GDM1 (cell line): ENCODE measurements at places on chromosomes 7 and 10.

DNA sequence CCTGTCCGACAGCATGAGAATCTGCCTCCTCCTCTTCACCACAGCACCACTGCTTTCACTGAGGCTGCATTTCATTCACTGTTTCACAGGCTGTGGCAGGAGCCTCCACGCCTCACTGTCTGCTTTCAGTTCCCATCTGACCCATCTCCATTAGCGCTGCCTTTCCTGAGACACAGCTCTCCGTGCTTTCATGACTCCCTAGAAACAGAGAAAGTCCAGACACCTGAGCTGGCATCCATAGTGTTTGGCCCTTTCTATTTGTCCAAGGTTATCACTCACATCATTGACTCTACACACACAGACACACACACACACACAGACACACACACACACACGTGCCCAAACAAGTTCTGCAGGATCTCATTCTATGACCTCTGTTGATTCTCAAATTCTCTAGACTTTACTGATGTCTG is 5.2 kb downstream of the LGI1 start:
- no peak for DNase-seq

- DNase-seq = no peak
Observed at GRCh38 chr7:121624958-121625357, 228.8 kb upstream of the FAM3C start.

- no peak for DNase-seq
Observed at GRCh38 chr7:93203496-93203895, 22.8 kb downstream of the HEPACAM2 start.

GRCh38 chr7:155789001-155789725 is 23.1 kb downstream of the SHH start:
- no peak for DNase-seq

DNA sequence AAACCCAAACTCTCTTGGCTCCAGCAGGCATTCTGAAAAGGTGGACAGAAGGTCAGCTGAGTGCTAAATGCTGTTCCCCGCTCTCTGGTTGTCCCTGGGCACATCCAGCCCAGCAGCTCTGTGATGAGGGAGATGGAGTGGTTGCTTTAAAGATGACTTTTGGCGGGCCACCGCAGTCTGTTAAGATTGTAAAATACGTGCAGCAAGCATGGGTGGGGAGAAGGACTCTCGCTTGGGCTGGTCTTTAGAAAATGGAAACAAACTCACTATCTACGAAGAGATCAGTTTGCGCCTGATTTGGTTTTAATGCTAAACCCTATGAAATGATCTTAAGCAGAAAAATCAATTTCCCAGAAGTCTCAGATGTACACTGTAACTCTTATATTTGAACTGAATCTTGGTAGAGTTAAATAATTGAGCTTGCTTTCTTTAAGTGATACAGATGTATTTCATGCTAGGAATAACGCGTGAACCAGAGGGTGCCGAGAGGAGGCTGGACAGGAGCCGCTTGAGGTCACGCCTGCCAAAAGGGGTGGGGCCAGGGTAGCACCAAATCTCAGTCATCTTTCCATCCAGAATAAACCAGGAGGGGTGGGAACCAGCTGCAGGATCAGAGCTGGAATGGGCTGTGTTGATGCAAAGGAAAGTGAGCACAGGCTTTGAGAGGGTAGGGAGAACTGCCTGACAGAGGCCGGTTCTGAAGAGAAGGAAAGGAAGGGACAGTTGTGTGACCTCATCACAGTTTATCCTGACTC is 170.2 kb upstream of the MKI67 start:
- no peak for DNase-seq

DNA sequence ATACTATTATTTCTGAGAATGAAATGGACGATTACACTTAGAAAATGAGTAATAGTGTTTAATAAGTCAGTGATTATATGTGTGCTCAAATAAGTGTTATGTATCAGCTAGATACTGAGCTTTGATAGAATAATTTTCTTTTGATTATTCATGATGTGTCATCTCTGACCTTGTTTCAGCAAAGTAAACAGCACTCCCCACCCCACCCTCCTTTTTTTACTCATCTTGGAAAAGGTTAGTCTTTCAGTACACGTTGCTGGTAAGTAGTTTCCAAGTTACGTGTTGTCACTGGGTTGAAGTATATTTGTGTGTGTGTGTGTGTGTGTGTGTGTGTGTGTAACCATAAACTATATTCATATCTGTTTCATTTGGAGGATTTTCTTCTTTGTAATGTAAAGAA is 84.1 kb downstream of the GNAI1 start:
- no peak for DNase-seq

- DNase-seq = no peak
Observed at GRCh38 chr7:105298439-105298894, 90.3 kb downstream of the SRPK2 start.

- no peak for DNase-seq
Observed at GRCh38 chr10:113018034-113018433, 68.0 kb downstream of the TCF7L2 start.

DNA sequence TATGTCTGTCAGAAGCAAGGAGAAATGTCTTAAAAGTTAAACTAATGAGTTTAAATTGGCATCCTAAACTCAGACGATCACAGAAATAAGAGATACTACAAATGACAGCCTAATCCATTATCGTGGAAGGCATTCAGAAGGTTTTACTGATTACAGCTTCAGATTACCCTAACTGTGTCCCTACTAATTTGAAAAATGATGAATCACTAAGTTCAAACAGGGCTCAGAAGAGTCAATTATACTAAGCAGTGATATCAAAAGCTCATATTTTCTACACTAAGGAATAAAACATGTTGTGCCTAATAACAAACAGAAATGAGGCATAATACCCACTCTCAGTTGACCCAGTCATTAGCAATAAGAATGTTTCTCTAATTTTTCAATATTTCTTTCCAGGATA is 152.0 kb upstream of the NRBF2 start:
- DNase-seq = no peak

DNA sequence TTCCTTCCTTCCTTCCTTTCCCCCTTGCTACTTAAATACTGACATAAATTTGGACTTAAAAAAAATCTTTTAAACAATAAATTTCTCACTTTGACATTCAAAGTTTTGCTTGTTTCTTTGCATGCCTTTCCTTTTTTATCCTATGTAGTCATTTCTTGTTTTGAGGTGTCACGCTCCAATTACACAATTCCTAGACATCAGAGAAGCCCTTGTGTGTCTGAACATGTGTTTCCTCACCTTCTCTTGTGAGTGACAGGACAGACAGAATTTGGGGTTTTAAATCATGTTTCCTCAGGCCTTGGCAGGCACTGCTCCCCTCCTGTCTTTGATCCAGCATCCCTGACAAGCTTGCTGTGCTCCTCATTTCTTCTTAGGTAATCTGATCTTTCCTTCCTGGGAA is 91.3 kb downstream of the CYTH3 start:
- no peak for DNase-seq

- DNase-seq = peak; percentile 22
Observed at GRCh38 chr10:132665946-132666704, 119.8 kb downstream of the NKX6-2 start.

DNA sequence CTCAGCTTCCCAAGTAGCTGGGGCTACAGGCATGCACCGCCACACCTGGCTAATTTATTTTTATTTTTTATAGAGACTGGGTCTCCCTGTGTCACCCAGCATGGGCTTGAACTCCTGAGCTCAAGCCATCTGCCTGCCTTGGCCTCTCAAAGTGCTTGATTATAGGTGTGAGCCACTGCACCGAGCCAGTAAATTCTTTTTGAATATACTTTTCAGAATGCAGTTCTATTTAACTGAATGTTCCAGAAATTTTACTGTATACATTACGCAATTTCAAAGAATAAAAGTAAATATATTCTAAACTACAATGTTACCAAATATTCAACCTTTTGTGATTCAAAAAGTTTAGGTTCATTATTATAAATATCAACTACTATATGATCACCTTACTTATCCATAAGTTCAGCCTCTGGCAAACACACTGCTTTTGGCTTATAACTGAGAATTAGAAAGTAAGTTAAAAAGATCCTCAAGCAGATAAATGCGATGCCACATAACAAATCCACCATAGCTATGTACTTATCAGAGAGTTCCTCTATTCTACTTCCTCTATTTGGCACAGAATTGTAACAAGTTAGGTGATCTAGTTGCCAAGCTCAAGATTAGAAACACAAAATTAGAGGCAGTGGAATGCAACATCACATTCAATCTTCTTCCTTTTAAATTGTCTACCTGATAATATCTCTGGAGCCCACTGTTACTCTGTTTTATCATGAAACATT is 118.2 kb downstream of the ANK3 start:
- peak; percentile 27 for DNase-seq

GRCh38 chr7:132336797-132337196 is 239.5 kb downstream of the PLXNA4 start:
- no peak for DNase-seq
